ENCODE measurements at places on chromosomes 7 and 10.

DNA sequence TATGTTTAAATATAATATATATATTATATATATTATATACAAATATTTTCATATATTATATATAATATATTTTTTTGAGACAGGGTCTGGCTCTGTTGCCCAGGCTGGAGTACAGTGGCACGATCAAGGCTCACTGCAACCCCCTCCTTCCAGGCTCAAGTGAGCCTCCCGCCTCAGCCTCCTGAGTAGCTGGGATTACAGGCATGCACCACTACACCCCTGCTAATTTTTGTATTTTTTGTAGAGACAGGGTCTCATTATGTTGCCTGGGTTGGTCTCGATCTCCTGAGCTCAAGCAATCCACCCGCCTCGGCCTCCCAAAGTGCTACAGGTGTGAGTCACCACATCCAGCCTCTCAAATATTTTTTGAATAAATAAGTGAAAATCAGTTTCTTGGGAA, 215.5 kb downstream of the GATA3 start:
- no peak for ATAC-seq

- ATAC-seq: no peak
These were observed 373.0 kb downstream of the RPS24 start for GRCh38 chr10:78406648-78407008.

DNA sequence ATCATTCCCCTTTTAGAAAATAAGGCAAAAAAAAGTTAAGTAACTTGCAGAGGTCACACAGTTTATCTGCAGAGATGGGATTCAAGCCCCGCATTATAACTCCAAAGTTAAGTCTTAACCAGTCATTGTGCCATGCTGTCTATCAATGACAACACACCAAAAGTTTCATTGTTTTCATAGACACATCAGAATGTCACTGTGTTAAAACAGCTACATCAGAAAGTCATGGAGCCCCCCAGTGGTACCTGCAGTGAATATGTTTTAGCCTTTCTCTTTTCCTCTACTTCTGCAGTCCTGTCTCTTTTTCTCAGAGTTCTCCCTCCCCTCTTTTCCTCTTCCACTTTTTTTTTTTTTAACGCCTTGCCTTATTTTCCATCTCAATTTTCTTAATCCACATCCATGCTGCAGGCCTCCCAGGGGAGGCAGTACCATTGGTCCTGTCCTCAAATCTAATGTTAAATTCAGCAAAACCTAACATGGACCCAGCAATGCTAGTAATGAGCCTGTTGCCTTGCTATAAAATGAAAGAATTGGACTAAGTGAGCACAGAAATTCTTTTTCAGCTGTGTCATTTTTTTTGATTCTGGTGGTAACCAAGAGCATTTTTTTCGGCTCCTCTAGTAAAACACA, 3.8 kb upstream of the NRCAM start:
- peak; percentile 66 for ATAC-seq

GRCh38 chr7:87003872-87004798, 55.3 kb downstream of the ELAPOR2 start:
- peak; percentile 11 for ATAC-seq

DNA sequence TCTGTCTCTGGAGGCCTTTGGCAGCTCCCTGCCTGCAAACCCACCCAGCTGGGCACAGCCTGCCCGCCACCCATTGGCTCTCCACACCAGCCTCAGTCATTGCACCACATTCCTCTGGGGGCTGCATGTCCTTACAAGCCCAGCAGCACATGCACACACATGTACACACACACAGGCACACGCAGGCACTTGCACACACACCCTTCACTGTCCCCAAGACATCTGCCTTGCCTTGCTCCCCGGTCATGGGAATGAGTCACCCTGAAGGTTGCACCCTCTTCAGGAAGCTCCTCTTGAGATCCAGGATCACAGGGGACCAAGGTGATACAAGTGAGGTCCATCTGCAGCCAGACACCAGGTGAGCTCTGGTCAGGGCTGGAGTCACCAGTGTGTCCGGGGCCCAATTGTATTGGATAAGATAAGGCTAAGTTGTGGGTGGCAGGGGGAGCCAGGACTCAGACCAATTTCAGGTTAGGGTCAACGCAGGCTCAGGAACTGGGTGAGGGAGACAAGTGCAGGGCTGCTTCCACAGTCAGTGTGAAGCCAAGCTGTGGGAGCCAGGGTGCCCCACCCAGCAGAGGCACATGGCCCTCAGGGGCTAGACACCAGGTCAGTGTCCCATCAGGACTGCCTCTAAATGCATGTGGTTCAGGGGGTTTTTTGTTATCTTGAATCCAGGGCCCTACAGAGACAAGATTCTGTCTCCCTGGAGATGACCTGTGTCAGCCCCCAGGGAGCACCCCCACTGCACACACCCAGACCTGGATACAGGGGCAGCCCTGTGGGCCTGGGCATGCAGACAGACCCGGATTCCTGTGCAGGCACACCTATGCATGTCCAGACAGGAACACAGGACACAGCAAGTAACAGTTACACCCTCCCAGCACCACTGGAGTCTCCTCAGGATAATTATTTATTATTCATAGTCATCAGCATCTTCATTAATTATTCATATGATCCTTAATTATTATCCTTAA, 33.8 kb downstream of the KCNH2 start:
- ATAC-seq: no peak
